ENCODE measurements at places on chromosomes 3 and 15.

- no peak for DNase-seq
Observed at GRCh38 chr3:49484471-49484870, 14.4 kb downstream of the DAG1 start.

GRCh38 chr15:52164631-52165265, 26.4 kb downstream of the GNB5 start:
- DNase-seq: no peak

GRCh38 chr15:89864958-89865739, 28.6 kb downstream of the AP3S2 start:
- DNase-seq: no peak

DNA sequence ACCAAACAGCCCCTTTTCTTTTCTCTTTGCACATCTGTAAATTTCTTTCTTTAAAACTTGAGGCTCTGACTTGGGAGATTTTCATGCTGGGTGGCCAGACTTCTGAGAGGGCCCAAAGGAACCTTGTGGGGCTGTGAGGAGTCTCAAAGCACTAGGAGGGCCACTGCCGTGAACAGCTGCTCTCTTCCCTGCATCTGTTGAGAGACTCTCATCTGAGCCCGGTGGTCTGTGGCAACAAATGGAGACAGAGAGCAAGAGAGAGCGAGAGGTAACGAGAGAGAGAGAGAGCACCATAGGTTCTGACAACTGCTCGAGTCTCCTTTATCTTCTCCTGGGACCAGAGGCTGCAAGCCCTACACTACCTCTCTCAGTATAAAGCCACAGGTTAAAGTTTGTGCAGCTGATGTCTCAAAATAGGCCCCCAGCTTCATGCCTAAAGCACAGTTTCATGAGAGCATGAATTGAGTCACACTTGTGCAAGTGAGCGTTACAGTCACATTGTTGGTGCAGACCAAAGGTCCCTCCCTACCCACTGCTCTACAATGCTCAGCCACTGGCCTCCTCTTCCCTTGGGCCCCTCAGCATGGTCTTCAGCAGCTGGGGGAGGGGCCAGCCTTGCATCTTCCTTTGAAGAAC, 60.7 kb downstream of the ZNF621 start:
- DNase-seq: no peak

GRCh38 chr3:107855710-107856109, 235.1 kb downstream of the CD47 start:
- DNase-seq: peak; percentile 39

- no peak for DNase-seq
Observed at GRCh38 chr3:27653803-27654558, 68.1 kb downstream of the EOMES start.

GRCh38 chr3:129958755-129959154, 15.8 kb upstream of the TRH start:
- DNase-seq: no peak

DNA sequence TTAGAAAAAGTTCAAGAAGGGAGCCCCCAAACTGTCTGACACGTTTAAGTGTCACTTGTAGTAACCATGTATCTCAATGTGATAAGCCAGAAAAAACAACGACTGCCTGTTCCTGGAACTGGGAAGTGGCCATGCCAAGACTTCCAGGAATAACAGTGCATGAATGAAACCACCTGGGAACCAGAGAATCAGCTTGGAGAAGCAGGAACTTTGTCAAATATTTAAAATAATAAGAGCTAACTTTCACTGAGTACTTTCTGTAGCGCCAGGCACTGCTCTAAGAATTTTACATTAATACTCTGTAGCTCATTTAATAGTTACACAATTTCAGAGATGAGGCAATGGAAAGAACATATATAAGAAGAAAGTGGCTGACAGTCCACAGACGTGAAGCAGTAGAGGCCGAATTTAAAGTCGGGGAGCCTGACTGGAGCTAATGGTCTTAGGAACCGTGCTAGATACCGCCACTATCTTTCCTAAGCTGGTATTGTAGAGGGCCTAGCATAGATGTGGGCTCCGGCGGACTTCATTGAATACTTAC, 876 bp downstream of the PLSCR1 start:
- no peak for DNase-seq

DNA sequence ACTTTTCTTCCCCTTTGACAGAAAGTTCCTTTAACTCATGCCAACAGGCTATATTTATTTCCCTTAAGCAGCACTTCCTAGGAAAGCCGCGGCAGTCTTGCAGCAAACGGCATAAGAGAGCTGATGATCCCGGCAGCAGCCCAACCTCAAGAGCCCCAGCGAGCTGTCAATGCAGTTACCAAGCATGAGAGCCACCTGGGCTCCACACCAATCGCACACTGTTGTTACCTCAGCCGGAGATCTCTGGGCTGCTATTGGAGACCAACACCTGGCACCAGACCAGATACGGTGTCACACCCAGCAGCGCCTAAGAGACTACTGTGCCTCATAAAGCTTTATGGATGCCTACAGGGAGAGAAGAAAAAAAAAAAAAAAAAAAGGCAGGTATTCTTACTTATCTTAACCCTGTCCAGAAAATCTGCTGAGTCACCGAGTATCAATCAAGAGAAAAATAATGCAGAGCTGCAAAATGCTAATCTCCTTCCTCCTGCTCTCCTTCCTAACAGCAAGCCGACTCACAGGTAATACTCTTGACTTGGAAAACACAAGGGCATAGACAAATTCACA, 11.7 kb downstream of the ABCC5 start:
- peak; percentile 20 for DNase-seq

DNA sequence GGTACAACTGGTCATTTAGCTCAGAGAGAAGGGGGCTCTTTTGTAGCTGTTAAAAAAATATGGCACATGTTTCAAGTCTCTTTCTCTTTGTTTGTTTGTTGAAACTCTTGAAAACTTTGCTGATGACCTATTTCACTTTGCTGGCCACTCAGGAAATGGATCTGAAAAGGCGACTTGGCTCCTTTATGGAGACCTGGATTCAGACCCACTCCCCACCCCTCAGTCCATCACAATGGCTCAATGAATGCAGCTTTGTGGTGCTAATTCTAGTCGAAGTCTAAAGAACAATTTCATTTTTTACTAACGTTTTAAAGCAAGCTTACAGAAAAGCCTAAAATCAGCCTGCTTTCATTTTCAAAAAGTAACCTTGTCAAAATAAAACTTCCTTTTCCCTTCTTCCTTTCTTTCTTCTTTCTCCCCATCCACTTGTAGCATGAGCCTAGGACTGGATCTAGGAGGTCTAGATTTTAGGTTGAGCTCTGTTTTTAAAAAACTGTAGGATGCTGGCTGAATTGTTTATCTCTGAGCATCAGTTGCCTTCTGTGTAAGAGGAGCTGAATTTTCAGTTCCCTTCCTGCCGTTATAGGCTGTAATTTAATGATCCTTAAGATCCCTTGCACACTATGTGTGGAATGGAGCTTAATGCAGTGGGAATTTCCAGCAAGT, 165.5 kb upstream of the FEZF2 start:
- no peak for DNase-seq

GRCh38 chr3:134667406-134667805, 16.6 kb upstream of the KY start:
- no peak for DNase-seq

GRCh38 chr3:50575372-50575771, 6.0 kb downstream of the HEMK1 start:
- DNase-seq: no peak

- no peak for DNase-seq
Observed at GRCh38 chr3:48877671-48878070, 21.0 kb downstream of the SLC25A20 start.

DNA sequence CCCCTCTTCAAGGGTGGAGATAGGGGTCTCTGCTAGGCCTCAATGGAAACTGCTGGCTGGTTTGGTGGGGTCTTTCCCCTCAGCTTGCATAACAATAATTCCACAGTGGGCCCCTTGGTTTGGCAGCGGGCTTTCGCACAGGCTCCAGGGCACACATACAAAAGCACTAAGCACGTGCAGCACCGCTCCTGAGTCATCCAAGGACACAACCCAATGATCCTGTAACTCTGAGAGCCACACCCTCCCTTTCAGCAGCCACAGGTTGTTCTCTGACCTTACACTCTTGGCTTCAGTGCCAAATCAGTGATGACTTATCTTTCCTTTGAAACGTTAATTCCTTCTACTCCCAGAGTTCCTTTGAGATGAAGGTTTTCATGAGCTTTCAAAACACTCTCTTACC, 41.7 kb downstream of the DAPK2 start:
- DNase-seq: peak; percentile 50

GRCh38 chr3:114213292-114213626, 24.1 kb downstream of the ZNF80 start:
- DNase-seq: no peak

DNA sequence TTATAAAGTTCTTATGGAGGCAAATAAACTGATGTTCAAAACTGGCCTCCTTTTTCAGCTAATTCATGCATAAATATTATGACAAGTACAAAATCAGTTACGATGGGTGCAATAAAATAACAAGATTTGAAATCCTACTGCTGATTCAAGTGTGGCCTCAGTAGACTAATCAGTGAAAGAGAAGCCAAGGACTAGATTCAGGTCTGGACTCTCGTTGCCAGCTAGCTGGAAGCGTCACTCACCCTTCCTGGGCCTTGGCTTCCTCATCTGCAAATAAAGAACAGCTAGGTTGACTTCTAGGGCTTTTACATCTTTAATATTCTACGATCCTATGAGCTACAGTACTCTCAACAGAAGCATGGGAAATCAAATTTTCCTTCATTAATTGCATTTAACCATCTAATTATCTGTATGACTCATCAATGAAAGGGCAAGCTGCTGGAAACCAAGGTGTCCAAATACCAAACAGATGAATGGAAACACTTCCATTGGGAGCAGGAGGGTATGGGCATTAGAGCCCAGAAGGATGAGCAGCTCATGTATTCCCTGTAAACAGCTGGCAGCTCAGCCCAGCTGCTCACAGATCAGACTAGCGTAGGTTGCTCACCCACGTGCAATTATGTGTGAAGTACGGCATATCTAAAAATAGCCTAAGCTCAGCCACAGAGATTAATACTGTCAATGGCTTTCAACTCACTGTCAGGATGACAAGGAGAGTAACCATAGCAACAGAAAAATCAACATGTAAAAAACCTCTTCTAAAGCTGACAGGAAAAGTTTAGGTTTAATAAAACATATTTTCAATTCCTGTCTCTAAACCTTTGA, 294.8 kb downstream of the PLCL2 start:
- no peak for DNase-seq

GRCh38 chr3:185253645-185254410, at the start of gene EHHADH:
Gene EHHADH (minus strand): TSS chr3:185254049. CDS start chr3:185254022, 27 bp downstream.
- peak; percentile 91 for DNase-seq

GRCh38 chr3:34570916-34571705, 772.7 kb downstream of the PDCD6IP start:
- no peak for DNase-seq

DNA sequence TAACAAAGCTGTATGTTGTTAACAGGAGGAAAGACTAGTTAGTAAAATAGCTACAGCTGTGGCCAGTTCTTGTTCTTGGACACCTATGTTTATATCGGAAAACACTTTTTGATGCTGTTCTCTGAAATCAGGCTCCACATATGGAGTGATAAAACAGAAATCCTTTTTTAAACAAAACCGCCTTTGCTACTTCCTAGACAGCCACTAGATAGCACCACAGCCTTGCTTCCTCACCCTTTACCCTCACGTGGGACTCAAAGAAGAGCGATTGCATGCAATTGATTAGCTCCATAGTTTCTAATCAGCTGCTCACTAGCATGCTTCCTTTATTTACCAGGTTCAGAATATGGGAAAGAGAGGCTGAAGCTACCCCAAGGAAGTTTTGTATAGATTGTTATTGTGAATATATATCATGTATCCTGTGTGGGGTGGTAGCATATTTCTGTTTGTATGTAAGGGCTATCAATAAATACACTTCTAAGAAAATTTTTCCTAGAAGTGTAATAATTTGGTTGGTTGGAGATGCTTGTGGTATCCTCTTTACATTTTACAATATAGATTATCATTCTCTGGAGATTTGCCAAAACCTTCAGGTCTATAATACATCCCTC, 4.3 kb upstream of the MTFMT start:
- peak; percentile 58 for DNase-seq

GRCh38 chr15:88393719-88394519, 73.3 kb downstream of the MRPL46 start:
- DNase-seq: no peak

GRCh38 chr15:83475551-83475950, 28.4 kb downstream of the SH3GL3 start:
- peak; percentile 79 for DNase-seq

GRCh38 chr3:14154895-14155440, 23.4 kb downstream of the XPC start:
- DNase-seq: no peak

GRCh38 chr3:49689046-49689907, at the start of the genes MST1 and RNF123:
Gene MST1 (minus strand): TSS chr3:49689474. CDS start chr3:49688691, 783 bp downstream.
Gene RNF123 (plus strand): TSS chr3:49689557. CDS start chr3:49691166, 1,609 bp downstream.
- DNase-seq: peak; percentile 92

DNA sequence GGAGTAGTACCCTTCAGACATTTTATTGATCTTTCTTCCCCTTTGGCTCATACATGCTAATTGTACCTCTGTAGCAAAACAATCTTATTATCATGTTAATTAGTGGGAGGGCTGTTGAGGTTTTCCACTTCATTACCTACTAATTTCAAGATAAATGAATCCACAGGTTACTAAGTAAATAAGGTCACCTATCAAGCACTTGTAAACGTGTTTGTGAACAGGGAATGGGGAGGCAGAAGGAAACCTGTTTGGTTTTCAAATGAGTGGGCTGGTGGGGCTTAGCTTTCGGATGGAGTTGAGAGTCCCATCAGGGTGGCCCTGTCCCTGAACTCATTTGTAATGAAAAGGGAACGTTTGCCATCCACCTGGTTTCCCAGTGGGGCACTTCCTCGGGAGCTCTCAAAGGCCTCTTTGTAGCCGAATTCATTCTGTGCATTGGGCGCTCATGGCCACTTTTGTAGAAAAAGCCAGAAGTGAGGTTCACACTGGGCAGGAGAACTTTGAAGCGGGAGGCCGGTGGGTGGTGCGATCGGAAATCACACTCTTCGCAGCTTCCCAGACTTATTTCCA, 419.8 kb upstream of the NR2F2 start:
- no peak for DNase-seq

DNA sequence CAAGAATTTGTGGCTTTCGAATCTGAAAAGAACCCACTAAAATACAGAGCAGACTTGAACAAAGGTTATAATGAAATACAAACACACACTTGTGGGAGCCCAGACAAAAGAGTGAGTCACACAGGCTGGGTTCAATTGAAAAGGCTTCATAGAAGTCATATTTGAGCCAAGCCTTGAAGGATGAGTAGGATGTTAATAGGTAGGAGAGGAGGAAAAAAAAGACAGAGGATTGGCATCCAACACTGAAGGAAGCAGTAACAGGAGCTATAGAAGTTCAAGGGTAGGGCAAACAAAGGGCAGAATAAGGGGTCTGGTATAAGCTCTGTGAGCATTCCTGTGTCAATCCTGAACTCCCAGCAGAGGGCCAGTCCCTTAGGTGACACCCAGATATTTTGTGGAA, 325.4 kb downstream of the FOXP1 start:
- DNase-seq: peak; percentile 50

Measured in urothelium cell line (cell line).